ENCODE measurements at places on chromosomes 2 and 18.

GRCh38 chr2:144686518-144687215 lies 166.7 kb upstream of the ZEB2 start:
- DNase-seq, result no peak

DNA sequence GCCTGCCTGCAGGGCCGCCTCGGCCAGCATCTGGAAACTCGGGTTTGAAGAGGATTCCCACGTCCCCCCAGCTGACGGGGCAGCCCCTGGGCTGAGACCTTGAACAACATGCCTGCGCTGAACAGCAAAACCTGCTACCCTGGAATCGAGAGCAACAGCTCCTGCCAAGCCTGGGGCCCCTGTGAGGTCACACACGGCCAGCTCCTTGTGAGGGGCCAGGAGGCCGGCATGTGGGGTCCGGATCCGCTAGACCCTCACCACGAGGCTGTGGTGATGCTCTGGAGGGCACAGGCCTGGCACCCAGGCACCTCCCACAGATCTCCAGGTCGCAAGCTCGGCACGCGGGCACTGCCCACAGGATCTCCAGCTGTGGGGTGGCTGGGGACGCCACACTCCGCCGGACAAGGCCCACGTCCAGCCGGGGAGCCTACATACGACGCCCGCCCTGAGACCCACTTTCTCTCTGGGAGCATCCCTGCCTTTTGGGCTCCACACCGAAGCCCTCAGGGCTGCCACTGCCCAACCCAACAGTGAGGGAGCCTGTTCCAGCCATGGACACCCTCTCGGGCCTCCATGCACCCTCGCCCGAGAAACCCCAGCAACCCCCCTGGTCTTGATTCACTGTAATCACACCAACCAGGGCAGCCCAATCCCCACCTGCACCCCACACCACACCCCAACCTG lies 34.1 kb downstream of the SLC66A2 start:
- no peak for DNase-seq

- no peak for DNase-seq
Measured at GRCh38 chr2:84816426-84817026, 64.4 kb downstream of the TRABD2A start.

DNA sequence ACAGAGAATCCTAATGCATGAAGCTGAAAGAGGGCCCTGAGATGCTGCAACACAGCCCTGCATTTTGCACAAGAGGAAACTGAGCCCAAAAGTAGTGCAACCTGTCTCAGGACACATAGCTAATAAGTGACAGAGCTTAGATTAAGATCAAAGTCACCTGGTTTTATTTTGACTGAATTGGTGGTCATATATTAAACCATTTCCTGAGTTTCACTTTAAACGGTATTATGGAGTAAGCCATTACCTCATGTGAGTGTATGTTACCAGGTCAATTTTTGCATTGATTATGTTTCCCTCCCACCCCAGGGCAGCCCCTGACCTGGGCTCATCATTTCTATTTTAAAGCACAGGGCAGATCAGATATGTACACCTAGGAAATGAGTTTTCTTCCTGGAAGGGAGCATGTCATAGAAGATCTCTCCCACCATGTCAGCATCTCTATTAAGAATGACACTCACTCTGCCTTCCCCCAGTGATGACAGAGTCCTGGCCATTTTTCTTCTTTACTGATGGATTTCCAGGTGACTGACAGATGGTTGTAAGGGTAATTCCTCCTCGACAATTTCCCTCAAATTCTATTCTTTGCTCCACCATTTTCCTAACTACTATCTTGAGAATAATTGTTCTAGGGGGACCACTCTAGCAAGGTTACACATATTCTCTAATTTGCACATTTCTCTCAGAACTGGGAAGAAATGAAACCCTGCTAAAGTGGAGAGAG lies 441.3 kb upstream of the SLC14A2 start:
- no peak for DNase-seq

GRCh38 chr2:64943387-64944150 lies 45.6 kb upstream of the SLC1A4 start:
- DNase-seq, result no peak

- DNase-seq, result no peak
Measured at GRCh38 chr2:198917926-198918720, 539.6 kb downstream of the SATB2 start.

- no peak for DNase-seq
Measured at GRCh38 chr2:5537180-5537688, 154.9 kb upstream of the SOX11 start.

GRCh38 chr2:127954857-127955256 lies 69.1 kb upstream of the AMMECR1L start:
- DNase-seq, result no peak

DNA sequence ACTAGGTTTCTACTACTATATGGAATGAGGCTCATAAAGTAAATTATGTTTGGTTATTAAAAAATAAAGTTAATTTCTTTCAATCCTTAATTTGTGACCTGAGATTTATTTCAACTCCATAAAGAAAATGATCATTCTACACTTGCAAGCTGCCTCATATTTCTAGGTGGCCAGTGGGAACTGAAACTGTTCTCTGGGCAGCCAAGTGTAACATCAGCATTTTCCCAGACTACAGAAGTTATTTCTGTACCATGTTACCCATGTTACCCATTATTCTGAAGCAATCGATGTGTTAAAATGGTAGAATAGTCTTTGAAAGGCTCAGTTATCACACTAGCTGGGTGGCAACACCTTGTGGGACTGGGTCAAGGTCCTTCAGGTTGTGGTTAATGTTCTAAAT lies 139.3 kb upstream of the FBXO11 start:
- DNase-seq, result no peak

DNA sequence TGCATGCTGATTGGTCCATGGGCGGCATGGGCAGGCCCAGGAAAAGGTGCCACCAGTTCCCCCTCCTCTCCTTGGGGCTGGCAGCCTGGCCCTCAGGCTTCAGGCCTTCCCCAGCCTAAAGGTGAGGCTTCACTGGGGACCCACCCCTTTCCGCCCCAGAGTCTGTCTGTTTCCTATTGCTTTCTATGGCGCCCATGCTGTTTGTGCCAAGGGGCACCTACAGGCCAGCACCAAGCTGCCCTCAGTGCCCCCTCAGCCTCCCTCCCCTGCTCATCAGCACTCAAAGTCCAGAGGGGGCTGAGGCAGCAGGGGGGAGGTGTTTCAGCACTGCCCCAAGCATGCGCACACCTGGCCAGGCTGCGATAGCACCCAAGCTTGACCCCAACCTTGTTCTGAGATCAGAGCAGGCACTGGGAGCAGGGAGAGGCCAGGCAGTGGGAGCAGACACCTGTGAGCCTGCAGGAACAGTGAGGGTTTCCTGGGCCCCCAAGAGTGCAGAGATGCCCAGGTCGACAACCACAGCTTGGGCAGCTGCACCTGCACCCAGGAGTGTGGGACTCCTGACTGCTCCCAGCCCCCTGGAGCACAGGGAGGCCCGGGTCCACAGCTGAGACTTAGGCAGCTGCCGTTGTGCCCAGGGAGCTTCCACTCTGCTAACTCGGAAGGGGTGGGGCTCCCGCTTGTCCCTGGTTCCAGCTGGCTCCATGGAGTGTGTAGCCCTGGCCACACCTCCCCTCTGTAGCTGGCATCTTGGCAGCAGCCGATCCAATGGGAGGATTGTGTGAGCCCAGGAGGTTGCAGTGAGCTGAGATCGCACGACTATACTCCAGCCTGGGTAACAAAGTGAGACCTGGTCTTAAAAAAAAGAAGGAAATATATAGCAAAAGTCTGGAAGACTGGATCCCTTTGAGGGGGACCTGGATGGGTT lies 69.1 kb downstream of the NCAPH start:
- DNase-seq, result no peak

DNA sequence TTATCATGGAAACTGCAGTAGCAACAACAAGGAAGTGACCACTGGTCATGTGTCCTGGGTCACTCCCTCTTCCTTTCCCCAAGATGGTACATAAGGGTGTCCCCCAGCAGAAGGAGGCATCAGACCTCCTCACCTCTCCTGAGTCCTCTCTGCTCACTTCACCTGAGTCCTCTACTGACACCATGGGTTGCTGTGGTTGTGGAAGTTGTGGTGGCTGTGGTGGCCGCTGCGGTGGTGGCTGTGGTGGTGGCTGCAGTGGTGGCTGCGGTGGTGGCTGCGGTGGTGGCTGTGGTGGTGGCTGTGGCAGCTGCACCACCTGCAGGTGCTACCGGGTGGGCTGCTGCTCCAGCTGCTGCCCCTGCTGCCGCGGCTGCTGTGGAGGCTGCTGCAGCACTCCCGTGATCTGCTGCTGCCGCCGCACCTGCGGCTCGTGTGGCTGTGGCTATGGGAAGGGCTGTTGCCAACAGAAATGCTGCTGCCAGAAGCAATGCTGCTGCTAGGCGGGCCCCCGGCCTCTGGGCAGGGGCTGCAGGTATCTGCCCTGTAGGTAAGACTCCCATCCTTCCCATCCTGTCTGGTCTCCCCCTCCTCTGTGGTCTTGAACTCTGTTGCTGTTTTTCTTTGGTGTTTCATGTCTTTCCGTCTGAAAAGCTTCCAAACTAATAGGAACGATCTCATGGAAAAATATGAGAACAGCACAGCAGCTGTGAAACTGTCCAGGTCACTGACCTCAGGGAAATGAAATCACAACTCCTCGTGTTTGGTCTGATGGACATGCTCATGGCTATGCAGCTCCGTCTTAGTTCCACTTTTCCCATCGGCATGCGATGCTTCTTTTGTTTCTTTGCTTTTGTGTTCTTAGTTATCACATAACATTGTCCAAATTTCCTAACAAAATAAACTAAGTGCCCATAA lies at the start of gene SCYGR4:
Gene SCYGR4 (plus strand): TSS at position 183 of the 915 bp plus-strand sequence. CDS start 0 bp downstream, at position 183.
- no peak for DNase-seq

DNA sequence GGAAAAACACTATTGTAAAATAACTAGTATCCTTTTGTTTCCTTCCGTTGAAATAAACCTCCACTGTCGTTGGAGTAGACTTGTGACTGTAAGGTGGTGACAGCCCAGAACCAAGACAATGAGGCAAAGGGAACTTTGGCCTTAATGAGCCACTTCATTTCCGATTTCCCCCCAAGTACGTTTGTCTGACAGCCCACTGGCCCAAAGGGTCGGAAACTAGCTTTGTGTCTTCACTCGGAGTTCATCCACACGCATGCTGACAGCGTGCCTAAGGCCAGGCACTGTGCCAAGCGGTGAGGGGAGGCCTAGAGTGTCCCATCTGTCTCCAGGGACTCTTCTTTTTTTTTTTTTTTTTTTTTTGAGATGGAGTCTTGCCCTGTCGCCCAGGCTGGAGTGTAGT lies 21.0 kb downstream of the HJURP start:
- no peak for DNase-seq

- no peak for DNase-seq
Measured at GRCh38 chr2:79191081-79191480, 31.5 kb upstream of the REG3A start.

DNA sequence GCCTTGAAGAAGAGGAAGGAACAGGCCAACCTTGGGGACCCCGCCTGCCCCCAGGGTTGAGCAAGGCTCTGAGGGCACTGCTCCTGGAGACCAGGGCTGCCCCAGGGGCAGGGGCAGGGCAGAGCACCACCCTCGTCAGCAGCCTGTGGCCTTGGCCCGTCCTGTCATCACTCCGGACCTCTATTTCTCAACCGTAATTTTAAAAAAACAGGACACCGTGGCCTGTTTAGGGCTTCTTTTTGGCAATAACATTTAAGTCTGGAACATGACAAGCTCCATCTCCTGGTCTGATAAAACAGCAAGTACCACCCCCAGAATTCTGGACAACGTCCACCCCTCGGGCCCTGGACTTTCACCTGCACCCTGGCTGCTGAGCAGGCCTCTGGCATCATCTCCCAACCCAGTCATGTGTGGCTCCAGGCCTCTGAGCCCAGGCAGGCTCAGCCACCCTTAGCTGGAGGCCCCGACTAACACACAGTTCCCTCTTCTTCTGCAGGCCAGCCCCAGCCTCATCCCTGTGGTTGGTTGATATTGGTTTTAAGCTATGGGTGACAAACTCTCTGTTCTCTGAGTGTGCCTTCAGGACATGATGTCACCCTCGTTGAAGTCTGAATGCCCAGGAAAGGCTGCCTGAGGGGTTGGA lies 22.6 kb upstream of the ID2 start:
- no peak for DNase-seq

- DNase-seq, result no peak
Measured at GRCh38 chr18:2293109-2293839, 278.0 kb downstream of the METTL4 start.

- no peak for DNase-seq
Measured at GRCh38 chr2:62653582-62654422, 51.7 kb upstream of the EHBP1 start.

DNA sequence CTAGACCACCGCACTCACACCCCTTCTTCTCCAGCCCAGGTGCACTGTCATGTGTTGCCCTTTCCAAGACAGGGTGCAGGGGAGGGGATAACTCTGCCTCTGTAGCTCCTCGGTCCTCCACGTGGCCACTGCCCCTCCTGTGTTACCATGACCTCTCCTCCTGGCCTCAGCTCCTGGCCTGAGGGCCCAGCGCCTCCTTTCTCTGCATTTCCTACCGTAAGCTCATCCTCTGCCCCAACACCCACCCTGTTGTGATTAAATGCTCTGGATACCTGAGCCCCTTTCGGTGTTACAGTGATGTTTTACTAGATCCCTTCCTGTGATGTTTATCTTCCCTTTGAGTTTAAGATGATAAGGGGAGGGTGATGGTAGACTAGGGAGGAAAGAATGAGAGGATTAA lies 242.3 kb downstream of the PTPRM start:
- DNase-seq, result no peak

- no peak for DNase-seq
Measured at GRCh38 chr18:77025831-77026363, 106.7 kb downstream of the MBP start.

DNA sequence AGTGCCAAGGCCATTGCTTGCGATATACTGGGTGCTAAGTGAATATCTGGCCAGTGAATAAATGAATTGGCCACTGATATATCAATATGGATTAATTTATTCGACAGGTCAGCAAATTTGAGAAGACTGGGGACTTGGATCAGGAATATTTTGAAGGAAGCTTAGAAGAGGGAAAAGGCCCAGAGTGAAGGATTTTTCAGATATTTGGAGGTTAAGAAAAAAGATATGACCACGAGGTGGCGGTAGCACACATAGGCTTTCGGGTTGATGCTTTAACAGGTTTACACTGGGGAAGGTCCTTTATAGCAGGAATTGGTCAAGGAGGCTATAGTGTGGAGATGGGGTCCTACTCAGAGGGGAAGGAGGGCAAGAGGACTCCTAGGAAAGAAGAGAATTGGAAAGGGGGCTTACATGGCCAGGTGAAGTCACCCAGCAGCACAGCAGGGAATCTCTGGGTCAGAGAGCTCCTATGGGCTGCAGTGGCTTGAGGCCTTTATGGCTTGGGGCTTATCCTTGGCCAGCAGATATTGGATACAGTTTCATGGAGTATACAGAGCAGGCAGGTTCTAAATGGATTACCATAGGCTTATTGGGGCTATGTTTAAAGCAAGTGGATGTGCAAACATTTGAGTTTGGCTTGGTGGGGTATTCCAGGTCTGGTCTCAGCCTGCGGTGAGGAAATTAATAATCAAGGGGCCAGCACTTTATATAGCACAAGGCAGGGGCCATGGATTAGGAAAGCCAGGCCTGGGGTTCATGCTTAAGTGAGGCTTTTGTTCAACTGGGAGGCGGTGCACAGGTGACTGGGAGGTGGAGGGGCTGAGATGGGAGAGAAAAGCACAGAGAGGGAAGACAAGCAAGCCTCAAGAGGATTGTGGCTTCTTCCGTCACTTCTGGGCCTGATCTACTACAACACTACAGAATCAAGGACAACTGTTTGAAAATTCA lies 9.7 kb downstream of the IL1RN start:
- DNase-seq, result peak; percentile 17

- no peak for DNase-seq
Measured at GRCh38 chr2:45013229-45014015, 4.2 kb upstream of the SIX2 start.

GRCh38 chr18:40160361-40160760 lies 1794.7 kb upstream of the PIK3C3 start:
- no peak for DNase-seq

GRCh38 chr2:120480346-120480902 lies 134.5 kb downstream of the INHBB start:
- no peak for DNase-seq

GRCh38 chr2:47704287-47704686 lies 78.7 kb upstream of the MSH6 start:
- no peak for DNase-seq
